ENCODE measurements at places on chromosomes 6 and 20. TPM values are rescaled to one million over a fixed set of nuclear protein-coding genes. Genes with fewer than 3 reads are reported as not detected.

- H3K27me3 ChIP-seq, result no peaks in the 10 kb centered on the region
- no peaks in the 10 kb centered on the region for H3K36me3 ChIP-seq
- DNase-seq, result no peak
- no peak overlapping the region for H3K27ac ChIP-seq
- no peak overlapping the region for H3K4me3 ChIP-seq
Measured at GRCh38 chr20:15060265-15061060, 723.1 kb upstream of the FLRT3 start.

Gene VSX1
- not detected for total RNA-seq

Gene RNF39
- 1.4 TPM for total RNA-seq

Gene TRAPPC3L
- not detected for total RNA-seq

GRCh38 chr6:90393232-90393884 is 96.7 kb upstream of the BACH2 start:
- H3K4me3 ChIP-seq, result no peak overlapping the region
- peak; percentile 63 for DNase-seq
- H3K27ac ChIP-seq, result no peak overlapping the region
- H3K27me3 ChIP-seq, result no peaks in the 10 kb centered on the region

Gene COL12A1
- total RNA-seq, result 20.4 TPM

GRCh38 chr6:20715135-20715806 is 181.0 kb downstream of the CDKAL1 start:
- no peak overlapping the region for H3K4me3 ChIP-seq
- peaks cover 22% of the 10 kb centered on the region for H3K4me1 ChIP-seq
- no peaks in the 10 kb centered on the region for H3K27me3 ChIP-seq
- no peak for DNase-seq

Gene GRIK2
- total RNA-seq, result 3.3 TPM

- no peak for DNase-seq
- H3K4me1 ChIP-seq, result no peaks in the 10 kb centered on the region
- H3K27me3 ChIP-seq, result no peaks in the 10 kb centered on the region
- no peak overlapping the region for H3K4me3 ChIP-seq
Measured at GRCh38 chr6:140586426-140587061, 1212.1 kb upstream of the CITED2 start.

GRCh38 chr20:1857466-1857865 is 37.7 kb upstream of the SIRPA start:
- H3K4me3 ChIP-seq, result no peak overlapping the region
- no peaks in the 10 kb centered on the region for H3K27me3 ChIP-seq
- no peaks in the 10 kb centered on the region for H3K36me3 ChIP-seq
- no peaks in the 10 kb centered on the region for H3K4me1 ChIP-seq

Gene HLA-DPB1
- total RNA-seq, result 18.3 TPM

GRCh38 chr6:44235269-44235668 is 11.6 kb upstream of the HSP90AB1 start:
- peaks cover 54% of the 10 kb centered on the region for H3K36me3 ChIP-seq
- H3K27me3 ChIP-seq, result no peaks in the 10 kb centered on the region
- no peak for DNase-seq
- no peak overlapping the region for H3K4me3 ChIP-seq
- H3K4me1 ChIP-seq, result peaks cover 41% of the 10 kb centered on the region

GRCh38 chr6:107330168-107330567 is 129.2 kb downstream of the PDSS2 start:
- H3K4me1 ChIP-seq, result no peaks in the 10 kb centered on the region
- no peak for DNase-seq
- H3K27me3 ChIP-seq, result no peaks in the 10 kb centered on the region
- no peaks in the 10 kb centered on the region for H3K36me3 ChIP-seq

- H3K27me3 ChIP-seq, result no peaks in the 10 kb centered on the region
- H3K4me1 ChIP-seq, result no peaks in the 10 kb centered on the region
- peak; percentile 46 for DNase-seq
- H3K36me3 ChIP-seq, result peaks cover 5% of the 10 kb centered on the region
- H3K4me3 ChIP-seq, result no peak overlapping the region
Measured at GRCh38 chr20:46694484-46694883, 5.2 kb upstream of the TP53RK start.

- DNase-seq, result no peak
- no peaks in the 10 kb centered on the region for H3K36me3 ChIP-seq
- H3K27me3 ChIP-seq, result no peaks in the 10 kb centered on the region
- H3K4me1 ChIP-seq, result peaks cover 17% of the 10 kb centered on the region
Measured at GRCh38 chr6:154243793-154244750, 112.5 kb downstream of the IPCEF1 start.

Gene DNPH1
- total RNA-seq, result 82.6 TPM

DNA sequence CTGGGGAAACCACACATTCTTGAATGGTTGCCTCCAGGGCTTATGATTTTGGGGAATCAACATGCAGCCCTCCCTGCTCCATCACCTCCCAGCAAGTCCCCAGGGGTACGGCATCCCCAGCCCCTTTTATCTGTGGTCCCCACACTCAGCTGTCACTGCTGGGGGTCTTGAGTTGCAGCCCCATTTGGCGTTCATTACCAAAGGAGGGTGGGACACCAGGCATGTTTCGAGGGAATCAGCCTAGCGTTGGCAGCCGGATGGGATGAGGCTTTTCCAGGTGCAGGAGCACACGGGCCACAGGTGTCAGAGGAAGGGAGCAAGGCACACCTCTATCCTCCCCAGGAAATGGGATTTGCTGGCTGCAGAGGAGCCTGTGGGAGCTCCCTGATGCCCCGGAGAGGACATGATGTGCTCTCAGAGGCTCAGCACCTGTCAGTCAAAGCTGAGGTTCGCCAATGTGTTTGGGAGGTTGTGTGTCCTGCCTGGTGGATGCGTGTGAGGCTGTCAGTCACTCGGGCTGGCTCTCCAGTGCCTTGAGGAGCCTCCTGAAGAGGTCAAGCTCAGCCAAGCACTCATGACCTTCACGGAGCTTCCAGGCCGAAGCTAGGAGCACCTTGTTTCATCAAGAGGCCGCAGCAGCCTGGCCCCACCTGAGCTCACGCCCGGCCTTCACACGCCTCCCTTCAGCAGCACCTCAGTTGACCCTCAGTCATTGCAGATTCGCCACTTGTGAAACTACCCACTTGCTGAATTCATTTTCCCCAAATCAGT is 95.0 kb downstream of the ERMARD start:
- no peak overlapping the region for H3K27ac ChIP-seq
- H3K36me3 ChIP-seq, result no peaks in the 10 kb centered on the region
- H3K4me3 ChIP-seq, result no peak overlapping the region
- no peak for DNase-seq

Gene TBX18
- 49.2 TPM for total RNA-seq

Gene MYB
- total RNA-seq, result 3.1 TPM

DNA sequence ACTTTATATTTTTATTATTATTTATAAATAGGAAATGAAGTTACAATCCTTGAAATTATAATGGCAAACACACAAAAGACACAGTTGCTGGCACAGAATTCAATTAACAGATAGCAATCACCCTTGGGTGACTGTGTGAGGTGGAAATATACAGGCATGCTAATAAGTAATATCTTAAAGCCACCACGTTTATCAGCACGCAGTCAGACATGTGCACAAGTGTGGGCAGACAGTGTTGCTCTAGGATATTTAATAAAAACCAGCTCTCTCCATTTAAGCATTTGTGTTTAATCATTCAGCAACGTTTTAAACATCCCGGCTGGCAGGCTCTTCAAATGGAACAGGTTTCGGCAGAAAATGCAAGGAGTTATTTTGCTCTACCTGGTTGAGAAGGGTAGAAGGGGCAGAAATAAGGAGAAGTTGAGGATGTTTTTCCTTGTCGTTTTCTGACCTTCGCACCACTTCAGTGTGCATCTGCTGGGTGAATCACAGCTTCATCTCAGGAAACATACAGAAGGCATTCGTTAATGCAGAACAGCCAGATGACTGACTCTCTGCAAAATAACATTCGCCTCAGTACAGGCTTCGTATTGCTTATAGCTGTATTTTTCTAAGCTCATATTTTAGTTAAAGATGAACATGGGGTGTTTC is 585.1 kb downstream of the QKI start:
- H3K4me3 ChIP-seq, result no peak overlapping the region
- no peak overlapping the region for H3K27ac ChIP-seq
- H3K4me1 ChIP-seq, result no peaks in the 10 kb centered on the region

GRCh38 chr20:58306421-58307261 is 2.9 kb upstream of the RAB22A start:
- peak overlapping the region; percentile 91 for H3K4me3 ChIP-seq
- H3K4me1 ChIP-seq, result peaks cover 21% of the 10 kb centered on the region
- H3K36me3 ChIP-seq, result peaks cover 33% of the 10 kb centered on the region
- H3K27ac ChIP-seq, result peak overlapping the region; percentile 68

DNA sequence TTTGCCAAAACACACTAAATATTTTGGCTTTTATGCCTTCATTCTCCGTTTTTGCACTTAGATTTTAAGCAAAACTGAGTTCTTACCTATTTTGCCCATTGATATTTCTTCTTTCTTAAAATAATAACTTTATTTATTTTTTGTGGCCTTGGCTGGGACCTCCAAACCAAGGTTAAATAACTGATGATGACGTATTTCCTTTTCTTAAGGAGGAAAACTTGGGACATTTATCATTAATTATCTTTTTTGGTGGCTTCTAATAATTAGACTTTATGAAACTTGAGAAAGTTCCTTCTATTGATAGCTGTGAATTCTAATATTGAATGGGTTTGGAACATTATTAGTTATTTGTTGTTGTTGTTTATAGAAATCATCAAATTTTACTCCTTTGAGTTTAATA is 154.5 kb downstream of the ADGB start:
- H3K27me3 ChIP-seq, result no peaks in the 10 kb centered on the region
- no peak overlapping the region for H3K4me3 ChIP-seq
- no peak for DNase-seq

DNA sequence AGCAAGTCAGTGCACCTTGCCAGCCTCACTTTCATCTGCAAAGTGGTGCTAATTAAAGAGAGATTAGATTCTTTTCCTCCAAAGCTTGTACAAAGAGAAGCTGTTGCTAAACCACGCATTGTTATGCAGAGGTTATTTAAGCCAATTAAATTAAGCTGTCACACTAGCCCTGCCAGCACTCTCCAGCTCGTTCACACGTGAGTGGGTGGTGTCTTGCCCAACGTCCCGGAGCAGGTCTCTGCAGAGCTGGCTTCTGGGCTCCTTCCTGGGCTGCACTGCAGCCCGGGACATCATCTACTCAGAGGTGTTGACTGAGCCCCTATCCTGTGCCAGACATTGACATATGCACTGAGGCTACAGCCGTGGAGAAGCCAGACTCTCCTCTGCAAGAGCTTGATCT is 401.6 kb upstream of the SULF2 start:
- no peaks in the 10 kb centered on the region for H3K36me3 ChIP-seq
- H3K4me3 ChIP-seq, result no peak overlapping the region
- H3K27me3 ChIP-seq, result no peaks in the 10 kb centered on the region
- DNase-seq, result no peak
- peak overlapping the region; percentile 3 for H3K27ac ChIP-seq

DNA sequence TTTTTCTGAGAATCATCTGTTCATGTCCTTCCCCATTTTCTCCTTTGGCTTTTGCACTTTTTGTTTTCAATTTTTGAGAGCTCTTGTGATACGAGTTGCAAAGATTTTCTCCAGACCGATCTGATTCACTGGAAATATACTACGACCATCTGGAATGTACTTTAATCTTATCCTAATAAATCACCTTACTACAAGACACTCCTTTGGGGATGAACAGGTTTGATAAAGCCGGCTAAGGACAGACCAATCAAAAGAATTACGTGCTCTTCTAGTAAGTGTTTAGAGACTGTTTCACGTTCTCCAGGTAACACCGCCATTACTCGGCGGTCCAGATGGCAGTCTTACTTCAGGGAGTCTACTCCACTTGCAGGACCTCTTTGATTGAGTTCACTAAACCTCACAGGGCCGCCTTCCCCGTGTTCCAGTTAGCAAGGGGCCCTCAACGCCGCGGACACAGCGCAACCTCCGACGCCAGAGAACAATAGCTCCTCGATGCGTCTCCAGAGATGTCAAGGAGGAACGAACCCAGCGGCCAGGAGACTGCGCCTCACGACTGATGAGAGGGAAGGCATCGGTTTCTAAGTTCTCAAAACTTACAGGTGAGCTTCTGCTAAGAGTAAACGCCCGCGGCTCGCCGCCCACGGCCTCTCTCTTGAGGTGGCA is 920 bp upstream of the WTAP start:
- H3K36me3 ChIP-seq, result peaks cover 69% of the 10 kb centered on the region
- no peak for DNase-seq
- H3K4me3 ChIP-seq, result peak overlapping the region; percentile 91
- H3K4me1 ChIP-seq, result no peaks in the 10 kb centered on the region
